HT-29 (cell line): ENCODE measurements at places on chromosomes 2 and 18. TPM values are rescaled to one million over a fixed set of nuclear protein-coding genes. Genes with fewer than 3 reads are reported as not detected.

Gene DSG2
- total RNA-seq, result 16.5 and 17.8 TPM in 2 replicates

Gene DNAJC5G
- total RNA-seq, result not detected in 2 replicates

Gene FOXI3
- total RNA-seq, result not detected in 2 replicates

Gene SERPINB11
- total RNA-seq, result not detected in 2 replicates

Gene COL6A3
- 0.03 TPM in 1 of 2 replicates, not detected in the other for total RNA-seq

Gene DSC1
- not detected in 2 replicates for total RNA-seq

Gene CPO
- not detected in 2 replicates for total RNA-seq

Gene BOLL
- total RNA-seq, result not detected in 2 replicates

Gene DSG1
- not detected in 2 replicates for total RNA-seq

Gene LOXL3
- 0.74 and 2.2 TPM in 2 replicates for total RNA-seq

Gene CTAGE1
- not detected in 2 replicates for total RNA-seq

Gene GPBAR1
- 0.05 and 0.56 TPM in 2 replicates for total RNA-seq

Gene NYAP2
- total RNA-seq, result 0.05 TPM in 1 of 2 replicates, not detected in the other

Gene VWC2L
- total RNA-seq, result not detected in 2 replicates

Gene TEX44
- total RNA-seq, result not detected in 2 replicates

Gene SETBP1
- 0.08 and 0.33 TPM in 2 replicates for total RNA-seq

Gene MAP4K4
- 7.6 and 9.2 TPM in 2 replicates for total RNA-seq

Gene ZCCHC2
- total RNA-seq, result 19.7 and 20.3 TPM in 2 replicates

Gene CHRND
- not detected in 2 replicates for total RNA-seq

Gene FOXD4L1
- total RNA-seq, result not detected in 2 replicates

Gene CDH7
- 0.18 and 0.31 TPM in 2 replicates for total RNA-seq

Gene RIT2
- not detected in 2 replicates for total RNA-seq

Gene SALL3
- not detected in 2 replicates for total RNA-seq

Gene C2orf78
- not detected in 2 replicates for total RNA-seq

Gene CPLX4
- not detected in 2 replicates for total RNA-seq

Gene FHOD3
- not detected in 2 replicates for total RNA-seq

Gene C1QL2
- total RNA-seq, result not detected in 2 replicates

Gene ZNF892
- total RNA-seq, result not detected in 2 replicates

Gene TMEM178A
- not detected in 2 replicates for total RNA-seq

Gene TNFAIP6
- not detected in 2 replicates for total RNA-seq

Gene PTPRN
- total RNA-seq, result not detected in 2 replicates

Gene COL5A2
- total RNA-seq, result 0.21 TPM in 1 of 2 replicates, not detected in the other
